ENCODE measurements at places on chromosomes 6 and 20.

DNA sequence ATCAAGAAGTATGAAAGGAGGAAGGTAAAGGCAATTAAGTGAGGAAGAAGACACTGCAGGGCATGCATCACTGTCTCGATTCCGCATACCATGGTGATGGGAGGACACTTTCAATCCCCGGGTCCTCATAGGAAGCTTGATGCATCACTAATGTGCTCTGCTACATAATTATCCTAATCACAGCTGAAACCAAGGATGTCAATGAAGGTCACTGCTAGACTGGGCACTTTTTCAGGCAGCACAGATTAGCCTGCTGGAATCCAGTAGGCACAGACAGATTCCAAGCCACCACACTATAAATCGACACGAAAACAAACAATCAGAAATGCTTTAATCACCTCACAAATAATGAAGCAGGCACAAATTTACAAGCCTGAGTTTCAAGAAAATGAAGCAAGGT is 206.7 kb downstream of the KIF16B start:
- DNase-seq: no peak

GRCh38 chr6:43803055-43803782 is 33.2 kb downstream of the VEGFA start:
- DNase-seq: no peak

DNA sequence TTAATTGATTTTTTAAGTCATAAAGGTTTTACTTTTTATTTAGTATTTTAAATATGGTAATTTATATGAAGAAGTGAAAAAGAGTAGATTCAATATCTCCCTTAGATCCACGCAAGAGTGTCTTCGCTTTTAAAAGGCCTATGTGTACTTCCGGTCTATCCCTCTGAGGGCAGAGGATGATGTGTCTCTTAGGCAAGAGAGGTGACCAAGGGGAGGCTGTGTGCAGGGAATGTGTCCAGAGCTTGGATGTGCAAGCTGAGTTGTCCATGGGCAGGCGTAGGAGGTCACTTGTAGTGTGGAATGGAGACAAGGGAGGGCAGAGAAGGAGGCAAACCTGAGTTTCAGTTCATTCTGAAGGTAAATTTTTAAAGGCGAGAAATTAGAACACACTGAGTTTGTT is 113.9 kb downstream of the CRYBG1 start:
- DNase-seq: no peak

DNA sequence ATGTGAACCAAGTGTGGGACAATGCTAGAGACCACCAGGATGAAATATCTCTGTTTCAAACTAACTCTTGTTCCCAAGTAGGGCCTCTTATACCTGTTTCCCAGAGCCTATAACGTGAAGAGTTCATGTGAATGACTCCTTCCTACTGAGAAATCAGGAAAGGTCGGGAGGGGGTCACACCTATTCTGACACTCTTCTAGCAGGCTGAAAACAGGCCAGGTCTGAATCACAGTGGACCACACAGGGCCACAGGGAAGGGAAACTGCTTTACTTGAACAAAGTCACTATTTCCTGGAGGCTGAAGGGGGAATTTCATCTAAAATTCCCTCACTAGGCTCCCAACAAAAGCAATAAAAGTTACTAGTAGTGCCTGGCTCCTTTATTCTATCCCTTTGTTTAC is 88.4 kb upstream of the BMP2 start:
- no peak for DNase-seq

DNA sequence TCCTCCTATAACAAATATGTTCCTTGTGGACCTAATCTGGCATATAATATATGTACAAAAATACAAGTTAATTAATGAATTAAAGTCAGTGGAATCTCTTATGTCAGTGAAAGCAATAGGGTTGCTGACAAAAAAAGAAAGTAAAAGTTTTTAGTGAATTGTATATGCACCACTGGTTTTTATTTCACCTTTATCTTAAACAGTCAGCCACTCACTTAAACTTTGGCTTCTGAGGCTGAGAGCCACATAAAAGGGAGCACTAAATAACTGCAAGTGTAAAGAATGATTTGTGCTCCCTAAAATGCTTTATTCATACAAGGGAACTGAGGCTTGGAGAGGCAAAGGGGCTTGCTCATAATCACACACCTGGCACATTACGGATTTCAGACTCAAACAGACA is 9.9 kb upstream of the F13A1 start:
- DNase-seq: no peak

DNA sequence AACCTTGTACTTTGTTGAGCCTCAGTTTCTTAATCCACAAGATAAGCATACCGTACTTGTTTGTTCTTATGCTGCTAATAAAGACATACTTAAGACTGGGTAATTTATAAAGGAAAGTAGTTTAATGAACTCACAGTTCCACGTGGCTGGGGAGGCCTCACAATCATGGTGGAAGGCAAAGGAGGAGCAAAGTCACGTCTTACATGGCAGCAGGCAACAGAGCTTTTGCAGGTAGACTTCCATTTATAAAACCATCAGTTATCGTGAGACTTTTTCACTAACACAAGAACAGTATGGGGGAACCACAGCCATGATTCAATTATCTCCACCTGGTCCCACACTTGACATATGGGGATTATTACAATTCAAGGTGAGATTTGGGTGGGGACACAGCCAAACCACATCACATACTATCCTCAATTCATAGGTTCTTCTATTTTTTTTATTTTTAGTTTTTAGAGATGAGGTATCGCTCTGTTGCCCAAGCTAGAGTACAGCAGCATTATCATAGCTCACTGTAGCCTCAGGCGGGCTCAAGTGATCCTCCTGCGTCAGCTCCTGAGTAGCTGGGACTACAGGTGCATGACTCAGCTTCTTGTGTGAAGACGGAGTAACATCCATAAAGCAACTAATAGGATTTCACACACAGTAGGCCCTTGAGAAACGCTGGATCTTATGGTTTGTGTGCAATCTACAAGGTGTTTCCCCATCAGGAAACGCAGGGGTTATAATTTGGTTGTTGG is 76.7 kb upstream of the IYD start:
- no peak for DNase-seq

- DNase-seq: no peak
These were observed 138.0 kb downstream of the GJA1 start for GRCh38 chr6:121573481-121573880.

DNA sequence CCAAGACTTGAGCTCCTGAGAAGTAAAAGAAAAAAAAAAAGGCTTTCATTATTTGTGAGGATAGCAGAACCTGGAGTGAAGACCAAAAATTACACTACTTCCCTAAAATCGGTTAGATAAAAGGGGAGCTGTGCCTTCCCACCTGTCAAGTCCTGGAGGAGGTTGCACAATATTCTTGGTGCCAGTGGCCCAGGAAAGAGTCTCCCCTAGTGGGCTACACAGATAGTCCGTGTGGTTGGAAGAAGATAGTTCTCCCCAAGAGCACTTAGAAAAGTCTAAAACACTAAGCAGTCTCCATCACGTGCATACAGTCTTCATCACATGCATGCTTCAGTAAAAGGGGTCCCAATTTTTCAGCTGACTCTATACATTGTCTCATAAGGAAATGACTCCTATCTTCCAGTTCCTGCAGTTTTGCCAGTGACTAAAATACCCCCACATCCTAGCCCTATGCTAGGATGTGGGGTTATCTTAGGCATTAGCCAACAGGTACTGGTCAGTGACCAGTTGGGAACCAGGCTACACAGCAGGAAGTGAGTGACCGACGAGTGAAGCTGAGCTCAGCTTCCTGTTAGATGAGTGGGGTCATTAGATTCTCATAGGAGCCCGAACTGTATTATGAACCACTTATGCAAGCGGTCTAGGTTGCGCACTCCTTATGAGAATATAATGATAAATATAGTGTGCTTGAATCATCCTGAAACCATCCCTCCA is 199.5 kb upstream of the FAM83B start:
- no peak for DNase-seq

DNA sequence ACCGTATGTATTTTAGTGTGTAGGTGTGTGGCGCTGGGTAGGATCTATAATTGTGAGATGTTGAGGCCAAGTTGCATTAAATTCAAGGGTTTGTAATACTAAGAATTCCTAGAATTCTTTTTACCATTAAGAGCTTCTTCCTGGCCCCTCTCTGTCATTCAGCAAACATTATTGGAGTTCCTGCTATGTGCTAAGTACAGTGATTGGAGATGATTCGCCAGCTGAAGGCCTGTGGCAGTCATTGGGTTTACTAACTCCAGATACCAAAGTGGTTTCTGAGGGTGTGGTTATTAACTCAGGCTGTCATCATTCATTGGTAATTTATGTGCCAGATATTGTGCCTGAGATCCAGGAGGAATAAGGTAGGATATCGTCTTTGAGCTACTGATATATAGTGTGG is 167.1 kb downstream of the LAMA2 start:
- DNase-seq: no peak

DNA sequence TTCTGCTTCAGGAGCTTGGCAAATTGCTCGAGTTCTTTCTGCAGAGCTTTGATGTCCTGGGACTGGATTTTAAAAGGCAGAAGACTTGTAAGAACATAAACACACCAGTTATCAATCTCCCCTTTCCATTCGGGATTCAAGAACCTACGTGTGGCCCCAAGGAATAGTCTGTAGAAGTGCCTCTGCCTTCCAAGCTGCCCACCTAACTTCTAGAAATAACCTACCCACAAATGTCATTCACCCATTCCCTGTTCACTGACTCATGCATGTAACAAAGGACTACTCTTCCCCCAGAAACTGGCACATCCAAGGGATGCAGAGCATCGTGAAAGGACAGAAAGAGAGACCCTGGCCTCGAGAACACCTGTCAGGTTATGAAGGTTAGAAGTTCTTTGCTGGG is 4.5 kb downstream of the POU5F1 start:
- no peak for DNase-seq

DNA sequence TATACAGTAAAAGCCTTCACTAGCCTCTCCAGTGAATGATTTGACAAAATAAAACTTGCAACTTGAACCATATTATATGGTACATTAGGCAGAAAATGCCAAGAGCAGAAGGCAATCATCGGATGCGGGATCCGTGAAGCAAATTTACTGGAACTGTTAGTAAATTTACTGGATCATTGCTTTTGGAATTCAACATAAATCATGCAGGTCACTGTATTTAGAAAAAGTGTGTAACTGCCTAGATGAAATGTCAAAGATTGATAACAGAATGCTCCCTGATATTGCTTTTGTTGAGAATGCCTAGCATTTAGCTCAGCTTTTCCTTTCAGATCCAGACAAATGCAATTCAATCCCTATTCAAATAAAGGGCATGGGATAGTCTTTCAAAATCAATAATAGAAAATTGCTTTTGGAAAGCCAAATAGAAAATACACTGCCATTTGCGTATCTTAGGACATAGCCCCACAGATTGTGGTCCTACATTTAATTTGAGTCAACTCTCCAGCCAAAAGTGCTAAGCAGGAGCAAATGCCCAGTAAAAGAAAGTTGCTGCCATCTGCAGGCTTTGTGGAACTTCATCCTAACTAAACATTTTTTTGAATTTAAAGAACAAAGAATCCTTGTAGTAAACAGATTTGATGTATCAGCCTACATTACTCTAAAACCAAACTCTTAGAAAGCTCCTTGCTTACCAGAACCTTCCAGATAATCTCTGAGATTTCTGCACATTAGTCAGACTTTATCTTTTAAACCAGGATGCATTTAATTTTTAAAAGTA is 109.5 kb upstream of the HSF2 start:
- no peak for DNase-seq

DNA sequence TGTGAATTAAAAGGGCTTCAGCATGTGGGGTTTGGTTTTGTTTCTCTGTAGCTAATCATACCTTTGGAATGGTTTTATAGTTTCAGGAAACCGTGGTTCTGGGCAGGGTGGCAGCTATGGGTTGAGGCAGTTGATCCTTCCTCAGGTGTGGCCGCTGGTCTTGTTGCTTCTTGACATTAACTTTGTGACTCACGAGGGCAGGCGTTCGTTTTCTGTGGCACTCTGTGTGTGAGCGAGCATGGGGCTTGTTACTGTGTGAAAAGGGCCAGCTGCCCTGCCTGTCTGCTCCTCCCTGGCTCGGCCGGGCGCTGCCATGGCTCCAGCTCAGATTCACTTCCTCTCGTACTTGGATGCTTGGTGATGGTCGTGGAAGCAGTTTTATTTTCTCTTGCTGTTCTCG is 16.2 kb downstream of the DNAJC5 start:
- DNase-seq: no peak

GRCh38 chr6:2171728-2172127 is 73.7 kb downstream of the GMDS start:
- no peak for DNase-seq

- DNase-seq: no peak
These were observed 49.3 kb downstream of the SPATA2 start for GRCh38 chr20:49866051-49866450.

GRCh38 chr20:10739134-10739533 is 65.3 kb upstream of the JAG1 start:
- DNase-seq: no peak

- DNase-seq: peak; percentile 38
These were observed 178.8 kb upstream of the SNX9 start for GRCh38 chr6:157644043-157644810.

- DNase-seq: peak; percentile 76
These were observed 14.3 kb upstream of the SPAG4 start for GRCh38 chr20:35600993-35601973.

- DNase-seq: no peak
These were observed 33.3 kb downstream of the PTPRK start for GRCh38 chr6:128487055-128487454.

- no peak for DNase-seq
These were observed 640 bp downstream of the LRRN4 start for GRCh38 chr20:6053064-6053775.
